ENCODE measurements at places on chromosomes 6 and 20.

GRCh38 chr6:109693111-109693510 is 2.0 kb downstream of the FIG4 start:
- no peak for DNase-seq

- no peak for DNase-seq
These were observed 36.6 kb downstream of the MGME1 start for GRCh38 chr20:18005170-18005989.

DNA sequence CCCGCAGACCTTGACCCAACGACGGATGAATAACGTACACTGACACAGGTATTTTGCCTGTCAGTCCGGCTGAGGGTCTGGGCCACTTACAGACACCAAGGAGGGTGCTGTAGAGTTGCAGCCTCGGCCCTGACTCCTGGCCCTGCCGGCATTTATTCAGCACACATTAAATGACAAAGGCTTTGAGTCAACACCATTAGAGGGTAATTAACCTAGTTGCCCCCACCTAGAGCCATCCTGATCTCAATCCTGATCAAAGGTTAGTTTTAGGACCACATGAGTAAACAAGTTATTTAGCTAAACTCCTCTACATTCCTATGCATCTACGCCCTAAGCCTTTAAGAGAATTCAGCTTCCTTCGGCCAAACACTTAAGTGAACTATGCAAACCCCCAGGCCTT is 11.9 kb upstream of the PM20D2 start:
- no peak for DNase-seq

DNA sequence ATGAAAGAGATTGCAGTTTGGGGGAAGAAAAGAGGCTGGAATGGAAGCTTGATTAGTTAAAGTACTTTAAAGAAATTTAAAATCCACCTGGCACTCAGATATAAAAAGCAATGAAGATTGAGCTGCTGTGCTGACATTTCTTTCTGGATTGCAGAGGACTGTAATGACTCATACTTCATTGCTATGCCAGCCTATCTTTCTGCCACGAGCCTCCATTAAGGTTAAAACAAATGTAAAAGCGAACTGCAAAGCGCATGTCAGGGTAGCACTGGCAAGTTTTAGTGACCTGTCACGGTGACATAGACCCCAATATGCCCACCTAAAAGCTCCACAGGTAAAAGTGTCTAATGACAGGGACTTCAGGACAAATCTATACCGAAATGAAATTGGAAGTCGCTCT is 449.6 kb downstream of the C6orf118 start:
- DNase-seq, result no peak

DNA sequence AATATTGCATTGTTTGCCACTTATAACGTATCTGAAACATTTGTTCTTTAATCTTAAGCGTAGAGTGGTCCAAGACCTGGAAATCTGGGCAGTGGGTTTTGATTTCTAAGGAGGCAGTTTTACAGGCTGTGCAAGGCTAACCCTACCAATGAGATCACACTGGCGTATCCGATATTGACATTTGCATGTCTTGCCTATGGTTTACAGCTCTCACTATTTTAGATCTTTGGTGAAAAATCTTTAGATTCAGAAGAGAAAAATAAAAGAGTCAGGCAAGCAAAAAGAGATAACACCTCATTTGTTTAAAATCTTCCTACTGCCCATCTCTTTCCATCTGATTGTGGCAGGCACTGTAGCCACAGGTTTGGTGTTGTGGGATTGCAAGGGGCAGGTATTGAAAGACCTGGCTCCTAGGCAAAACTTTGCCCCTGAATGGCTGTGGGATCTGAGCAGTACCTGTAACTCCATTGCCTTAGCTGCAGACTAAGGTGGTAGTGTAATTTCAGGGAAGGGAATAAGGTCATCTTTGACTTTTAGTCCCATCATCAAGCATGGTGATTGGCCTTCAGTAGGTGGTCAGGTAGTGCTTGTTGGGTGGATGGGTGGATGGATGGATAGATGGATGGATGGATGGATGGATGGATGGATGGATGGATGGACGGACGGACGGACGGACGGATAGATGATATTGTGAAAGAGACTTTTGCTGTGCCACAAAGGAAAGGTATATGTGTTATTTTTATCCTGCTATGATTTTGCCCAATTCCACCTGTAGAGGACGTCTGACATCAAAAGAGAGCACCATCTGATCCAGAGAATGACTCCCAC is 1.9 kb downstream of the TNFAIP3 start:
- no peak for DNase-seq

DNA sequence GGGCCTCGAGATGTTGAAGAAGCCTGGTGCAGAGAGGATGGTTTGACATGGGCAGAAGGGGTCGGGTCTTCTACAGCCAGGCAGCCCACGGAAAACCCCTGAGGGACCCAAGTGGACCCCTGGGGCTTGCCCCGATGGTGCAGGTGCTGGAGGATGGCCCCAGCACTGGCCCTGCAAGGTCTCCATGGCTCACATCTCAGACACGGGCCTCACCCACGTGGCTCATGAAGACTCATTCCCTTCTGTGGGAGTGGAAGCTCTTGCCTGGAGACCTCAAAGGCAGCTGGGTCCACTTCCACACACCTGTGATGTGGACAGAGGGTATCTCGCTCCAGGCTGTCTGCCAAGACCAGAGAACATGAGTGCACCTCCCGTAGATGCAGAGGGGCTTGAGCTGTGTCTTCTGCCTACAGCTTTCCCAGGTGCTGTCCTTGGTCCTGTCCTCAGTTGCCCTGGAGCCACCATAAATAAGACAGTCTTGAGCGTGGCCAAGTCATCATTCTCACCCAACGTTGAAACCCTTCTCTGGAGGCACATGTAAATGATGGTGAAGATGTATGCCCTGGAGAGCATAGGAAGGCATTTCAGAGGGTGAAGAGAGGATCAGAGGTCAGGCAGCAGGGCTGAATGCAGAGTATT is 108.0 kb downstream of the SYNDIG1 start:
- DNase-seq, result no peak

DNA sequence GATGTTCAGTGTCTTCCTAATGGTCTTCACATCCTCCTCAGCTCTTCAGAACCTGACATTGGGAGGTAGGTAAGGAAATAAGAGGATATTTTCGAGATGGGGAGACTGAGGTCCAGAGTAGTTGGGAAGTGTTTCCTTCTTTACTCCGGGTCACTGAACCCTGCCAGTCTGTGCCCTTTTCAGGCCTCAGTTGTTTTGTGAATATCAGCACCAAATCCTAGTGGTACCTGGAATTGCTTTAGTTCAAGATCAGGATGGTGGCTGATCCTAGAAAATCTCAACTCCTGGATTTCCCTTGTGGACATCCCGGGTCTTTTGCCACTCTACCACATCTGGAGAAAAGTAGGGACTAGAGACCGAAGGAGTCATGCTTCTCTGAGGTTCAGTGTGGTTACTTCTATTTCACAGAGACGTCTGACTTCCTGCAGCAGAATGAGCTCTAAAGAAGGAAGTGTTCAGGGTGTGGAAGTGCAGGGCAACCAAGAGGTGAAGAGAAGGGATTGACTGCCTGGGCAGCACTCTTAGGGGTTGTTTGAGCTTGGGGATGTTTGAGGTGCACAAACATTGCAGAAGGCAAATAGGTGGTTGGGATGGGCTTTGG is 995 bp downstream of the STK4 start:
- DNase-seq, result peak; percentile 30

DNA sequence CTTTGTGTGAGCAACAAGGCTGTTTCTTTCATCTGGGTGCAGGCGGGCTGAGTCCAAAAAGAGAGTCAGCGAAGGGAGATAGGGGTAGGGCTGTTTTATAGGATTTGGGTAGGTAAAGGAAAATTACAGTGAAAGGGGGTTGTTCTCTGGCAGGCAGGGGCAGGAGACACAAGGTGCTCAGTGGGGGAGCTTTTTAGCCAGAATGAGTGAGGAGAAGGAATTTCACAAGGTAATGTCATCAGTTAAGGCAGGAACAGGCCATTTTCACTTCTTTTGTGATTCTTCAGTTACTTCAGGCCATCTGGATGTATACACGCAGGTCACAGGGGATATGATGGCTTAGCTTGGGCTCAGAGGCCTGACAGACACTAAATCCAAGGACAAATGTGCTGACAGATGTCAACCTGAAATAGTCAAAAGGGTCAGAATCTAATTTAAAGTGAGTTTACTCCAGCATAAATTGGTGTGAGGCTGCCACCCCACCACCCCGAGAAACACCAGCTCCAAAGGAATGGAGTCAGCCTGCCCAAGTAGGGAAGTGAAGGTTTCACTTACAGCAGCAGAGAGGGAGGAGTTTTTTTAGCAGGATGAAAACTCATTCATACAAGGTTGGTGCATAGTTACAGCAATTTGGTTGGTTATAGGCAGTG is 560.0 kb upstream of the CDH4 start:
- DNase-seq, result no peak

- no peak for DNase-seq
These were observed 18.1 kb downstream of the KCNK5 start for GRCh38 chr6:39211183-39211582.

GRCh38 chr6:166927935-166928643 is 28.3 kb downstream of the RNASET2 start:
- no peak for DNase-seq

DNA sequence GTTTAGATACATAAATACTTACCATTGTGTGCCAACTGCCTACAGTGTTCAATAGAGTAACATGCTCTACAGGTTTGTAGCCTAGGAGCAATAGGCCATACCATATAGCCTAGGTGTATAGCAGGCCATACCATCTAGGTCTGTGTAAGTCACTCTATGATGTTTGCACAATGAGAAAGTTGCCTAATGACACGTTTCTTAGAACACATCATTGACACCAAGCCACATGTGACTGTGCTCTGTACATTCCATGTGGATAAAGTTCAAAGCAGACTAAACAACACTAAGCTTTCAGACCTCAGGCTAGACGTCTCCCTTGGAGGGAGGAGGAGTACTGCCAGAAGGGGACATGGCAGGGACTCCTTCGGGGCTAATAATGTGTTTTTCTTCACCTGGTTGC is 93.6 kb downstream of the KIF16B start:
- DNase-seq, result no peak

GRCh38 chr6:101543796-101544195 is 150.3 kb downstream of the GRIK2 start:
- DNase-seq, result no peak
